ENCODE measurements at places on chromosomes 12 and 14.

DNA sequence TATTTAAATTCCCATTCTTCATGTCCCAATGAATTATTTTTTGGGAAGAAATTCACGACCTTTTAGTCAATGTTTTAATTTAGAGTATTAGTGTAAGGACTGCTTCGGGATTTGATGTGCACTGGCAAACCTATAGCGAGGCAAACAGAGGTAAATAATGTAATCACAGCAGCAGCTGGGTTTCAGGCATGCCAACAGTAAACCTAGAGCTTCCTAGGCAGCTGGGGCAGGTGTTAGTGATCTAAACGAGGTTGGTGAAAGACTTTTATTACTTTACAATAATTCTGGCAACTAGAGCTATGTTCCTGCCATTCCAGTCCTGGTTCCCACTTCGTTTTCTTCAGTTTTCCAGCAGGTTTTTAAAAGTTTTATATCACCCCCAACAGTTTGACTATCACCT is 1036.4 kb upstream of the FOXG1 start:
- DNase-seq: no peak

DNA sequence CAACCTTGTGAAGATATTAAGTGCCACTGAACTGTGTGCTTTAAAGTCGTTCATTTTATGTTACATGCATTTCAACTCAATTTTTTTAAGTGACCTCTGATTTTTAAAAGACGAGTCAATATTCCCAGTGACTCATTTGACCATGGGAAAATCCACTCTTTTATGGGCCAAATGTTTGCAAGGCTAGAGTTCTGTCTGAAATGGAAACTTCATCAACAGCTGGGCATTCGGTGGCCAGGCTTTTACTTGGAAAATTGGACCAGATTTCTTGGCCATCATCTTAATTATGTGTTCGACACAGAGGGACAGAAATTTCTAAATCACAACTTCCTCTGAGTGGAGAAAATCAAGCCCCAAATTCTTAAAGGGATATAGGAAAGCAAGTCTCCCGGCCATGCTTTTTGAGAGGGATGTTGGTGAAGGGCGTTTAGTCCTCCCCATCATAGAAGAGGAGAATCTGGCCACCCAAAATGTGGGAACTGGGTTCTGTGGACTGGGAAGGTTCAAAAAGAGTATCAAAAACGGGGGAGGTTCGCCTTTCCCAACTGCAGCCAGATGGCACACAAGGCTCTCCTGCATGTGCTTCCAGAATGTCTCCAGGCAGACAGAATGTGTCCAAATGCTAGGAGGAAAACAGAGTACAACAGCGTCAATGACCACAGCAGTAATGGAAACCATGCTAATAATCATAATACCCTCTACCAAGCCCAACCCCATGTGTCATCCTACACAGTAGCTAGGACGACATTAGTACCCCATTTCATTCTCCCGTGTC is 40.9 kb upstream of the FZD10 start:
- no peak for DNase-seq

GRCh38 chr14:57060276-57060955 is 208.3 kb downstream of the EXOC5 start:
- DNase-seq: no peak

GRCh38 chr14:103606963-103607668 is 21.9 kb upstream of the KLC1 start:
- no peak for DNase-seq

DNA sequence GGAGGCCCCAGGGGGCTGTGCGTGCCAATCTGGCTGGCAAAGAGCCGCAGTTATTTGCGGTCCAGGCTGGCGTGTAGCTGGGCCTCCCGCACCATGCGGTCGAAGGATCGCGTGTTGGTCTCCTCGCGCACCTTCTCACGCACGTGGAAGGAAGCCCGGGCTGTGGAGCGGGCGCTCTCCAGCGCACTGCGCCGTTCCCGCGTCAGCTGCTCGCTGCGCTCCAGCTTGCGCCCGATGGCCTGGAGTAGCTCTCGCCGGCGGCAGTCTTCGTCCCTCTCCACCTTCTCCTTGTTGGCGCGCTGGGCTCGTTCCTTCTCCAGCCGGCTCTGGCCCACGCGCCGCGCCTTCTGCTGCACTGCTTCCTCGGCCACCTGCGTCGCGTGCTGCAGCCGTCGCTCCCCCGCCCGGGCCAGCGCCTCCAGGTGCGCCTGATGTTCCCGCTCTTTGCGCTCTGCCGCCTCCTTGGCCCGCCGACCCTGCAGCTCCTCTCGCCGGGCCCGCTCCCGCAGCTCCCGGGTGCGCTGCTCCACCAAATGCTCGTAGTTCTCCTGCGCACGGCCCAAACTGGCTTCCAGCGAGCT is 3.1 kb downstream of the CCDC177 start:
- DNase-seq: no peak

GRCh38 chr14:75032939-75033338 is 18.3 kb downstream of the MLH3 start:
- DNase-seq: no peak

DNA sequence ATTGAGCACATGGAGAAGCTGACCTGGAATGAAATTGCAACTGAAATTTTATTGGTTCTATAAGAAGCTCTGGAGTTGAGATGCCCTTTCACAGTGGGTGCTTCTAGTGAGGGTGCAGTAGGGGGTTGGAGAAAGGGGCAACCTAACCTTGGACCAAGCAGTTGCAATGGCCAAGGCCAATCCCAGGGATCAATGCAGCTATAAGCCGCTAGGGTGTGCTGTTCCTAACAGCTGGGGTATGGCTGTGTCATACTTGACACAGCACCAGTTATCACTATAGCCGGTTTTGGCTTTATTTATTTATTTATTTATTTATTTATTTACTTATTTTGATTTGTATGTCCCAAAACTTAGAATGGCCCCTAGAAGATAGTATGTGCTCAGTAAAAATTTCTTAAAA is 505.9 kb downstream of the FLRT2 start:
- DNase-seq: no peak

GRCh38 chr12:52501490-52501889 is 8.4 kb upstream of the KRT6A start:
- no peak for DNase-seq

DNA sequence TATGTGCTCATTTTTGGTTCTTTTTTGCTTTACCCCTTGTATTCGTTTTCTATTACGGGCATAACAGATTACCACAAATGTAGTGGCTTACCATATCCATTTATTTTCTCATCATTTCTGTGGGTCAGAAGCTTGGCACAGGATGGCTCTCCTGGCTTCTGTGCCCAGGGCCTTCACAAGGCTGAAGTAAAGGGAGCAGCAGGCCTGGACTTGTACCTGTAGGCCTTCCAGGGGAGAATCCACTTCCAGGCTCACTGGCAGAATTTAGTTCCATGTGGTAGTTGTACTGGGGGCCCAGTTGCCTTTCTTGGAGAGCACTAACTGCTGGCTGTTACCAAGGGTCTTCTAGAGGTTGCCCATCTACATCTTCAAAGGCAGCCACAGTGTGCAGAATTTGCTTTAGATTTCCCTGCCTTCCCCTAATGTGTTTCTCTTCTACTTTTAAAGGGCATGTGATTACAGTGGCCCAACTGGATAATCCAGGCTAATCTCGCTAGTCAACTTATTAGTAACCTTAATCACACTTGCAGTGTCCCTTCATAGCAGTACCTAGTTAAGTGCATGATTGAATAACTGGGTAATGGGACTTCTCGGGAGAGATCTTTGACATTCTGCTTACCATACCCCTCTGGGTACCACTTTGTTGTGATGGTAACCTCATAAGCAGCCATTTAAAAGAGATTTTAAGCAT is 67.0 kb downstream of the CRADD start:
- DNase-seq: no peak

- DNase-seq: no peak
Observed at GRCh38 chr12:52628111-52628507, 9.8 kb upstream of the KRT73 start.

GRCh38 chr12:28114488-28114887 is 75.8 kb upstream of the CCDC91 start:
- DNase-seq: no peak

DNA sequence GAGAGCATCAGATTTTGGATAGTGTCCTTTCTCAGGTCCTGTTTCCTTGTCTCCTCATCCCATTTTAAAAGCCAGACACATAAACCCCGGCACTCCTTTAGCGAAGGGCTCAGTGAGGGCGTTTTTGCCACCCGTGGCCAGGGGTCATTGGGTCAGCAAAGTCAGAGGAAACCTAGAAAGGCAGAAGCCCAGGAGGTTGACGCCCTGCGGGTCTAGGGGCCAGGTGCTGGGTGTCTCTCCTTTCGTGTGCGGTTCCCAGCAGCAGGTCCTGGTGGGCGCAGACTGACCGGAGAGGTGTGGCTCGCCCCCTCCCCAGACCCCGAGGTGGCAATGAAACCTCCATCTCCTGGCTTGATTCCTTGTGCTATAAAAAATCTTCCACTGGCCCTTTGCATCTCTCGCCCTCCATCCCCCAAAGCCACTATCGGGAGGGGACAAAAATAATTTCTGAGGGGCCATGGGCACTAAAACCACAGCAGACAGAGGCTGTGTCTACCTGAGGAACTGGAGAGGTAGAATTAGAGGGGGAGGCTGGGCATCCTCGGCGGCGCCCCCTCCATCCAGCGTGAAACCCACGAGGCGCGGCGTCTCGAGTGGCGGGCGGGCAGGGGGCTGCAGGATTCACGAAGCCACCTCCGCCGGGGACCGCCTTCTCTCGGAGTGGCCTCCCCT is 858 bp upstream of the FRMD6 start:
- no peak for DNase-seq

DNA sequence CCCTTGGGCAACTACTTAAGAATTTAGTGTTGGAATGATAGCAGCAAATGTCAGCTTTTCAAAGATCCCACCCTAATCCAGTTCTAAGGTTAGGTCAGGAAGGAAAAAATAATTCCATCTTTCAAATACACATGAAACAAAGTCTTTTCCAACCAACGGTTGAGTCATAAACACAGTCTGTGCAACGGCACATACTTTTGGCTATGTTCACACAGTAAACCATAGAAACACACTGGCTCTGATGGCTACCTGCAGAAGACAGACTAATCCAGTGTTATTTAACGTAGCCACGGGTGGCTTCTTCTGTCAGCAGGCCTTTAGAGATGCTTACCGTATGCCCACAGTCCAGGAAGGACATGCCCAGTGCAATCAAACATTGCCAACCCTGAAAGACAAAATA is 35.7 kb downstream of the HIGD1C start:
- no peak for DNase-seq

- no peak for DNase-seq
Observed at GRCh38 chr14:71703477-71703876, 228.8 kb upstream of the RGS6 start.

DNA sequence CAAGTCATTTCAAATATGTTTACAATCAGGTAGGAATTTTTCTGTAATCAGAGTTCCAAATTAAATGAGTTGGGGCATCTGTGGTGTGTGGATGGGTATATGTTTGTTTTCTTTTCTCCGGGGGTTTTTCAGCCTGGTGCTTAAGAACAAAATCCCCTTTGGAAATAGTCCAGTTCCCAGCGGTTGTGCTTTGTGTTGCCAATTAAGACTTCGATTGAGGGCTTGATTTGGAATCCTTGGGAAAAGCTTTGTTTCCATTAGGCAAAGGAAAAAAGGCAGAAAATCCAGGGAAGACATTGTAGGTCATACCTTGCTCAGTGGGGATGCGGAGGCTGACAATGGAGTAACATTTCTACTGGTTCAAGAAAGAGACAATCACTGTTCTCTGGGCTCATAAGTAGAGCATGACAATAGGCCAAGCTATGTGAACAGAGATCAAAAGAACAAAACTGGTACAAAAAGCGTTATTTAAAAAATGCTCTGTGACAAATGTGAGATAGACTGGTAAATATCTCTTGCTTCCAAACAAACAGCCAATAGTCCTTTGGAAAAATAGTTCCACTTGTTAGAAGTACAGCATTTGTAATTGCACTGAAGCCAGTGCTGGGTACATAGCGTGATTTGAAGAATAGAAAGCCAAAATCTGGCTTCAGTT is 79.7 kb downstream of the EML1 start:
- DNase-seq: no peak

DNA sequence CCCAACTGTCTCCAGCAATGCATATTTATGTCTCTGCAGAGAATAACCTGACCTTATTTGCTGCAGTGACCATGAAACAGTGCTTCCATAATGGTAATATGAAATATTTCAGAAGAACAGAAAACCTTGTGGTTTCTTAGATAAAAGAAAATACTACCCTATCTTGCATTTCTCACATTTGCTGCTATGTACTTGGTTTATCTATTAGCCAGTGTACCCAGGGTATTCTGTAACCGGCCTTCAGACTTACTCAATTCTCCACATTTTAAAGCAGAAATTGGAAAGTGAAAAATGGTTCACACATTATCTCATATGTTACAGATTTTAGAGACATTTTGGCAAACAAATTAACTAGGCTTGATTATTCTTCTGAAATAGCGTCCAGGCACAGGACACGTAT is 57.9 kb upstream of the CCDC91 start:
- no peak for DNase-seq

DNA sequence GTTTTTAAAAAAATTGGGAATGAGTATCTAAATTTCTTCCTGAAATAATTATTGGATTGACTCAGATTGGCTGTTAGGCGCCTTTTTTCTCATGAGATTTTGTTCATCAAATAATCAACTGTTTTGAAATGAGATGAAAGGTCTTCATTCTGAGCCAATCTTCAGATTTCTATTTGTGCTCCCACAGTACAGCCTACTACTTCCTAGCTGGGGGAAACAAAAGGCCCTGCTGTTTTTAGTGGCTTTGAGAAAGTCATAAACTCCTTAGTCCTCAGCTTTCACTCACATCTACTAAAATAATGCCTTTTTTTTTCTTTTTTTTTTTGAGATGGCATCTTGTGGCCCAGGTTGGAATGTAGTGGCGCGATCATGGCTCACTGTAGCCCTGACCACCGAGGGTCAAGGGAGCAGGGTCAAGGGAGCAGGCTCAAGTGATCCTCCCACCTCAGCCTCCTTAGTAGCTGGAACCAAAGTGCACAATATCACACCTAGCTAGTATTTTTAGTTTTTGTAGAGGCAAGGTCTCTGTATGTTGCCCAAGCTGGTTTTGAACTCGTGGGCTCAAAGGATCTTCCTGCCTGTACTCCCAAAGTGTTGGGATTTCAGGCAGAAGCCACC is 15.2 kb downstream of the NACA start:
- no peak for DNase-seq

DNA sequence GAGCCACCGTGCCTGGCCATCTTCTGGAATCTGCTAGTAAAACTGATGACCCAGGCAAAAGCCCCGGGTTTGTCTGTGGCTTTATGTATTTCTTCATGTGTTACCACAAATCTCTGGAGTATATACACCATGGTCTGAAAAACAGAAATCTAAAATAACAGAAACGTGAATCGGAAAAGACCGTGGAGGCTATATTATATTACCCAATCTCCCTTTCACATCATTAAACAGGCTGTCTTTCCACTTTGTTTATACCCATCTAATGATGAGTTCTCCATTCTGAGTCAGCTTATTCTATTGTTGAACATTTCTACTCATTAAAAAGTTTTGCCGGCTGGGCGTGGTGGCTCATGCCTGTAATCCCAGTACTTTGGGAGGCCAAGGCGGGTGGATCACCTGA is 9.5 kb upstream of the AJUBA start:
- no peak for DNase-seq

DNA sequence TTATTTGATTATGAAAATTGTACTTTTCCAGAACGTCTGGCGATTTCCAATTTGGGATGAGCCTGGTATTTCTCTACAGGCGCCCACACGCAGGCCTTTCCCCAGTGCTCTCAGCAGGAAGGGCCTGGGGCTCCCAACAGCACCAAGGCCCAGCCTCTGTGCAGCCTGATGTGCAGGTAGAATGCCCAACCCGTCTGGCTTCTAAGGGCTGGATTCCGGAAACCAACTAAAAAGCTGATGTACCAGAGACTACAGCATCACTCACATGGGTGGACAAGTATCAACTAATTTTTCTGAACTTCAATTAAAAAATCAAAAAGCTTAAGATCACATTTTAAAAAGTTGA is 25.8 kb downstream of the CDC42BPB start:
- DNase-seq: no peak

- DNase-seq: peak; percentile 7
Observed at GRCh38 chr14:50943943-50944646, at the start of gene PYGL. Gene PYGL, minus strand, starts transcription at chr14:50944483. Its CDS starts 80 bp downstream, at chr14:50944403.
